ENCODE measurements at places on chromosomes 7 and 10. TPM values are rescaled to one million over a fixed set of nuclear protein-coding genes. Genes with fewer than 3 reads are reported as not detected.
A peak's percentile ranks its signal among the peaks of the same experiment; 100 is the strongest.

TEX36 gene
- total RNA-seq: not detected

GIMAP7 gene
- 16.8 TPM for total RNA-seq

- no peak for DNase-seq
These were observed 30.4 kb downstream of the PLAU start for GRCh38 chr10:73941300-73941699.

DNA sequence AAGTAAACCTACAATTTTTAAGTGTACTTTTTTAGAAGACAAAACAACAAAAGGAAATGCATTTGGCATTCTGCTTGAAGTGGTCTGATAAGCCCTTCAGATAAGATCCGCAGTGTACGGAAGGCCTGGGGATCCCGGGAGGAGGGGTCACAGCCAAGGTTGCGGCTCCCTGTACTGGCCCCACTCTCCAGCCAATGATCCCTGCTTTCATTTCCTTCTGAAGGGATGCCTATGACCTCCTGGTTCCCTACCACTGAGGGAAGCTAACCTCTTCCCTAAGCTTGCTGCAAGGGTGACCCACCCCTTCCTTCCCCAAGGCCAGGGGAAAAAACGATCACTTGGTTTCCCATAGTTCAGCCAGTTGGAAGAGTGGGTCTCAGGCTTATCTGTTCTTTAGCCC is 5.3 kb downstream of the DENND2A start:
- DNase-seq: no peak

- no peak for DNase-seq
These were observed 44.7 kb upstream of the MTURN start for GRCh38 chr7:30090111-30090510.

DNA sequence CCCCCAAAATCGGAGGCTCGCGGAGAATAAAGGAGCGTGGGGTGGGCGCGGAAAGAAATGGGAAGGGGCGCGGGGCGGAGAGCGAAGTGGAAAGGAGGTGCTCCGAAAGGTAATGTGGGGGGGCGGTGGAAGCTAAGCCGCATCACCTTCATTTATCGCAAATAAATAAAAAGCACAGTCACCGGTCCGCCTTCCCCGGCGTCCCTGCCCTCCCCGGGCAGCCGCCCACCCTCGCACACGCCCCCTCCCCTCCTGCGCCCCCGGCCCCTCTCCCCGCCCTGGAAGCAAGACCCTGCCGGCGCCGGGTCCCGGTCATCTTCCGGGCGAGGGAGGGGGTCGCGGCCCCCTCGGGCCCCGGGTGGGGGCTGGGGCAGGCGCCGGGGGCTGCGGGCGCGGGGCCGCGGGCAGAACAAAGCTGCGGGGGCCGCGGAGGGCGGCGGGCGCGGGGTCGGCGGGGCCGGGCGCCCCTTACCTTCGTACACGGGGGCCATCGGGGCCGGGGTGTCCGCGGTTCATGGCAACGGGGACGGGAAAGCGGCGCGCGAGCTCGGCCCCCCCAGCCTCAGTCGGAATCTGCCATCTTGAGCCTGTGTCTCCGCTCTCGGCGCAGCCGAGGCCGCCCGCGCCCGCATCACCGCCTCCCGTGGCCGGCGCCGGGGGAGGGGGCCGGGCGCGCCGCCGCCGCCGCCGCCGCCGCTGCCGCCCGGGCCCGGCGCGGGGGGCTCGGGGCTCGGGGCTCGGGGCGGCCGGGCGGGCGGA is 486 bp downstream of the HIPK2 start:
- DNase-seq: peak; percentile 52

DNA sequence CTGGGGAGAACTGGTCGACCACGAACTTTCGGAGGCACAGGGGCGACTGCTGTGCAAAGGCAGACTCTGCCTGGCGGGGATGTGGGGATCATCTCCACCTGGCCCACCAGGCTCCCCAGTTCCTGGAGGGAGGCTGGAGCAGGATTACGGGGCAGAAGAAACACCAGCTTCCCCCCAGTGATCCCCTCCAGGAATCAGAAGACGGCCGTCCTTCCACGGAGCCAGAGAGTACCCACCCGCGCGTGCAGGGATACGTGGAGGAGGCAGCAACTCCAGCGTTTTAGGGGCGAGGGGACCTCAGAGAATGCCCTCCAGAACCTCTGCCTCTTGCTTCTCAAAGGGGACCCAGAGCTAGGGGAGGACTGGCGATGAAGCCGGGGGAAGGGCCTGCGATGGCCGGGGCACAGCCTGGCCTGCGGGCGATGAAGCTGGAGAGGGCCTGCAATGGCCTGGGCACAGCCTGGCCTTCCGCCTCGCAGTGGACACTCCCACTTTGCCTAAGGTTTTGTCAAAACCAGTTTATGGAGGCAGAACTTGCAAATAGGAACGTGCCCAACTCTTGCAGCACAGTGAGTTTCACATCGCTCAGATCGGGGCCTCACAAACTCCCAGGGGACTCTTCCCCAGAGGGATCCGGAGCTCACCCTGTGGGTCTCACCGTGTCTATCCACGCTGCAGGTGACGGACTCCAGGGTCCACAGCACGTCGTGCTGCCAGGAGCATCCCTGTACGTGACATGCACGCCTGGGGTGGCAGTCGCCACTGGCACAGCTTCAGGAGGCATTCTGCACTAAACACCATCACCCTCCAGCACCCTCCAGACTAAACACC is 77.9 kb upstream of the PDGFA start:
- DNase-seq: no peak

DNA sequence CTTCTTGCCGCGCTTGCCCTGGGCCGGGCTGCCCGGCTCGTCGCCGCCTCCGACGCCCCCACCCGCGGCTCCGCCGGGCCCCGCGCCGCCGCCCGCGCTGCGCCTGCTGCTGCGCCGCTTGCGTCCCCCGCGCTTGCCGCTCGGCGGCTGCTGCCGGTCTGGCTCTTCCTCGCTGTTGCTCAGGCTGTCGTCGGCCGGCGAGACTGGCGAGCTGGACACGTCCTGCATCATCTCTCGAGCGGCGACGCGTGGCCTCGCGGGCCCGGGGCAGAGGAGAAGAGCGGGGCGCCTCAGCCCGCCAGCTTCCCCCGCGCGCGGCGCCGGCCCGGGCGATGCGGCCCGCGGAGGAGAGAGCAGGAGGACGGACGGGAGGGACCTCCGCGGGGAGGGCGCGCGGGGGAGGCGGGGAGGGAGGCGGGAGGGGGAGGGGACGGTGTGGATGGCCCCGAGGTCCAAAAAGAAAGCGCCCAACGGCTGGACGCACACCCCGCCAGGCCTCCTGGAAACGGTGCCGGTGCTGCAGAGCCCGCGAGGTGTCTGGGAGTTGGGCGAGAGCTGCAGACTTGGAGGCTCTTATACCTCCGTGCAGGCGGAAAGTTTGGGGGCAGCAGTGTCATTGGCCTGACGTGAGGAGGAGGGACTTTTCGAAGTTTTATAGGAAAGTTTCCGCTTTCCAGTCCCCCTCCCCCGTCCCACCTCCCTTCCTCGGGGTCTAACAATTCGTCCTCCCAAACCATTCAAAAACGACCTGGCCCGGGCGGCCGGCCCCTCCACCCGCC is at the start of gene TWIST1:
Gene TWIST1, minus strand, starts transcription at position 546 of the 779 bp plus-strand sequence. Its CDS starts 315 bp downstream, at position 231.
- peak; percentile 61 for DNase-seq

DNA sequence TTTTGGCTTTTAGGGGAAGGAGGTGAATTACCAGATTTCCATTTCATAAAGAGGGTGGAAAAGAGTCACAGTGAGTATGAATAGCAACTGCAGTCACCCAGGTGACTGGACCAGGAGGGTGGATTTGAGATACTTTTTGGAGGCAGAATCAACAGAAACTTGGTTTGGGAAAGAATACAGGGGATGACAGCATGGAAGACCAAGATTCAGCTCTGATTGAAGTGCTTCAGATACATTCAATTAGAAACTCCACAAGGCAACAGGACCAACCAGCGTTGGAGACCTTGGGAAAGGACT is 83.0 kb downstream of the SGMS1 start:
- DNase-seq: no peak

Data from left ventricle myocardium inferior (tissue), 1 donor.